ENCODE measurements at places on chromosomes 16 and 17.

DNA sequence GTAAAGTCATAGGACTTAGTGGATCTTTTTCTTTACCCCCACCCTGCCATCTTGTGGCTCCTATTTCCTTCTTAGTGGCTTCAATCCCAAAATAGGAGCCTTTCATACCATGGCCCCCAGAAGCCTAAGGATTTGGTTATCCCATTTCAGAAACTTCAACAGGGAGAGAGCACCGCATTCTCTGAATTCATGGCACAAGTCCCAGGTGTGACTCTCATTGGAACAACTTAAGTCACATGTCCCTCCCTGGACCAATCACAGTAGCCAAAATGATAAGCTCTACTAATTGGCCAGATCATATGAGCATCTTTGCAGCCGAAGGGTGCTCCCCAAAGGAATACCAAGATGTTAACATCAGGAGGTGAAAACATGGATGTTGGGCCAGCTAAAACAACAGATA lies 43.2 kb downstream of the AXIN2 start:
- DNase-seq: no peak

GRCh38 chr16:6096931-6097670 lies 999.5 kb upstream of the EEF2KMT start:
- no peak for DNase-seq

DNA sequence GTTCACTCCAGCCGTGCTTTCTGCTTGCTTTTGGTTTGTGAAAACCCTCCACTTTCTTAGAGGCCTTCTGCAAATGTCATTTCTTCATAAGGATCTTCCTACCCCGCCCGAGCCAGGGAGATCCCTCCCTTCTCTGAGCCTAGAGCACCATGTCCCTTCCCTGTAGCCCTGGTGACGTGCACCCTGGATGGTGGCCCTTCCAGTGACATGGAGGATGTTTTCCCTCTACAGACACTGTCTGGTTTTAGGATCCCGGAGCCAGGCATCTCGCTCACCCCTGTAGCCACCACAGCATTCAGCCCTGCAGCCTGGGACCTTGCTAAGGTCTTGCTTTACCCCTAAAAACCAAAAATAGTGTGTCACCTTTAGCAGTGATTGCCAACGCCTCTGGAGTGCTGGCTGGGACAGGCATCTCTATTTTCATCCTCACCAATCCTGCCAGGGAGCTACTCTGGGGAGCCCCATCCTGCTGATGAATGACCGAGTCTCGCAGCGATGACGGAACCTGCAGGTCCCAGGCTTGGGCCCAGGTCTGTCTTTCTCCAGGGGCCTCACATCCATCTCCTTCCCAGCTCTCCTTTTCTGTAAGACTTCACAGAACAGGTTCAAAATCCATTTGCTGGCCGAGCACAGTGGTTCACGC lies 394.1 kb upstream of the TNRC6C start:
- DNase-seq: no peak

- no peak for DNase-seq
Observed at GRCh38 chr16:7278636-7279035, 54.0 kb upstream of the RBFOX1 start.

- no peak for DNase-seq
Observed at GRCh38 chr17:64398320-64398719, 7.7 kb upstream of the PECAM1 start.

- no peak for DNase-seq
Observed at GRCh38 chr17:47729476-47729875, 3.6 kb upstream of the TBX21 start.

- no peak for DNase-seq
Observed at GRCh38 chr17:72971226-72971880, 121.1 kb downstream of the SLC39A11 start.

GRCh38 chr17:31256936-31257335 lies 40.1 kb downstream of the OMG start:
- DNase-seq: no peak

DNA sequence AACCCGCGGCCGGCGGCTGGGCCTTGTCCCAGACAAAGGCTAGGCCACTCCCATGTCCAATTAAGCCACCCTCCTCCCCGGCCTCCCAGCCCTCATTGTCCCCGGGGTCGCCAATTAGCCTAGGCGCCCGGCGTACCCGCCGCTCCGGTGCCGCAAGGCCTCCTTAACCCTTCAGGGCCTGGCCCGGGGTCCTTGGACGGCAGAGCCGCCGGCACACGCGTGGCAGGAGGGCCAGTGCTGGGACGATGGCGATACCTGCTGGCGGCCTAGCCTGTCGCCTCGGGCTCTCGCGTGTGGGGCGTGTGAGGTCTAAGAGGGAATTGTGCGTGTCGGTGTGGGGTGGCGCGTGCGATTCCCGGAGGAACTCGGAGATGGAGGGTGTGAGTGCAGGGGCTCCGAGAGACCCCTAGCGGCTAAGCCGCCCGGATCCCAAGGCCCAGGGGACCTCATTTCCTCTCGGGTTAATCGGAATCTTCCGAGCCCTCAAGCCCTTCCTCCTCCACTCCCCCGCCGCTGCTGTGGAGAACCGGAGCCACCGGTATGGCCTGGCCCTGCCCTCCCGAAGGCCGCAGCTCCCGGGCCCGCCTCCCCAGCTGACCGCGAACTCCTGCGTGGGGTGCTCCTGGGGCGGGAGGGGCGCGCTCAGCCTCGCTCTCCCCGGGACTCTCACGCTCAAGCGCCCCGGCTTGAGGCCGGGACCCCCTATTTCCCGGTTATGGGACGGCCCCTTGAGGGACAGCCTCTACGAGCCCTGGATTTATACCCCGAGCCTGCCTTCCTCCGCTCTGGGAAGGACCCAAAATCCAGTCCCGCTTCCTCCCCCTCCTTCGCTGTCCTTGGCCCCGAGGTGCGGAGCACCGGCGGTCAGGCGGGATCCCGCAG lies 11.9 kb downstream of the TBX2 start:
- DNase-seq: no peak

DNA sequence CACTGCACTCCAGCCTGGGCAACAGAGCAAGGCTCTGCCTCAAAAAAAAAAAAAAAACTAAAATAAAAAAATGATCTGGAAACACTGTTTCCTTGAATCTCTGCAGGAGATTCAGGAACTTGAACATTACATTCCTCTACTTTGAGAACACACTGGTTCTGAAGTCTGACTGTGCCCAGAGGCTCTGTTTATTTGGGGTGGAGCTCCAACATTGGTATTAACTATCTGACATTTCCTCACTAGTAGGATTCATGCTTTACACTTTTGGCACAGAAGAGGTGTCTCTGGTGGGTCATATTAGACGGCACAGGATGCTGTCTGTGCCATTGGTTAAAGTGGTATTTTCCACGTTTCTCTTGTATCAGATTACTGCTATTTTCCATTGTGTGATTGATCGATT lies 10.4 kb downstream of the SULT1A2 start:
- no peak for DNase-seq

- no peak for DNase-seq
Observed at GRCh38 chr17:28331891-28332420, 3.3 kb downstream of the IFT20 start.

GRCh38 chr16:84115919-84116719 lies 623 bp downstream of the MBTPS1 start:
- peak; percentile 74 for DNase-seq

GRCh38 chr16:30937692-30938091 lies 11.2 kb upstream of the ORAI3 start:
- no peak for DNase-seq

- no peak for DNase-seq
Observed at GRCh38 chr16:19698480-19699465, 19.3 kb downstream of the KNOP1 start.

DNA sequence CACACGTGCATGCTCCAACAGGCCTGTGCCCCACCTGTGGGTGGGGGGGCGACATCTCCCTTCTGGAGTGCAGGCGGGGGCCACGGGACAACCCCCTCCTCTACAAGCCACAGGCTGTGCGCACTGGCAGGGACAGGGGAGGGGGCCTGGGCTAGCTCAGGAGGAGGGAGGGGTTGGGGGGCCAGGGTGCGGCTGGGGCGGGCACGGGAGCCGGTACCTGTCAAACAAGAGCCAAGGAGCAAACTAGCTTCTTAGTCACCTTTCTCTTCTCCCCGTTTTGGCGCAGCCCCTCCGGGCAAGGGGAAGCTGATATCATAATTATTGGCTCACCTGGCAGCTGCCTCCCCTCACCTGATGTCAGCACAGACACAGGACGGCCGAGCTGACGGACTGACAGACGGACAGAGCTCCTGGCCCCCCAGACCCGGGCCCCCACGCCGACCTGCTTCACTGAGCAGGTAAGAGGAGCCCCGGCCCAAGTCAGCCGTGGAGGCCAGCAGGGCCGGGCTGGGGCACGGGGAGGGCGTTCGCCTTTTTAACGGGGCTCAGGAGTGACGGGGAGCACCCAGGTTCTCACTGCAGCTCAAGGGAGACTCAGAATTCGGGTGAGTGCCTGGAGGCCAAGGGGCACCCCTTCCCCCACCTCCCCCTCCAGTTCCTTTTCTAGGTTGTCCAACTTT lies at the start of gene FOXN1:
Gene FOXN1 (plus strand): TSS at position 363 of the 680 bp plus-strand sequence. CDS start 17,622 bp downstream, outside the sequence.
- peak; percentile 75 for DNase-seq

DNA sequence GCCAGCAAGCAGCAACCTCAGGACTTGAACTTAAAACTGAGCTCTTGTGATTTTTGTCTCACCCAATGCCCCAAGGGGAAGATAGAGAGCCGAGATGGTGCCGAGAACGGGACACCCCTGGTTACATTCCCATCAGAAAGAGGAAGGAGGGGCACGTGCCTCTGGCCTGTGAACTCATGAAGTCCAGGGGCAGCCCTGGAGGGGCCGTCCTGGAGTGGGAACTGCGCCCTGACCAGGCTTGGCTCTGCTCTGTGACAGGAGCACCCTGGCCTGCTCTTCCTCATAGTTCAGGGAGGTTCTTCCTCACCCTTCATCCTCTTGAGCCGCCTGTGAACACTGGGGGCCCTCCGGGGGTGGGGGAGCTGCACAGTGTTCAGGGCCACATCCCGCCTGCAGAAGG lies 130.3 kb upstream of the FOXF1 start:
- no peak for DNase-seq

- peak; percentile 85 for DNase-seq
Observed at GRCh38 chr17:28599311-28600184, 723 bp upstream of the SPAG5 start.

GRCh38 chr16:28872952-28873351 lies 5.3 kb upstream of the ATP2A1 start:
- no peak for DNase-seq

GRCh38 chr16:14002416-14002990 lies 68.6 kb upstream of the MRTFB start:
- DNase-seq: no peak

DNA sequence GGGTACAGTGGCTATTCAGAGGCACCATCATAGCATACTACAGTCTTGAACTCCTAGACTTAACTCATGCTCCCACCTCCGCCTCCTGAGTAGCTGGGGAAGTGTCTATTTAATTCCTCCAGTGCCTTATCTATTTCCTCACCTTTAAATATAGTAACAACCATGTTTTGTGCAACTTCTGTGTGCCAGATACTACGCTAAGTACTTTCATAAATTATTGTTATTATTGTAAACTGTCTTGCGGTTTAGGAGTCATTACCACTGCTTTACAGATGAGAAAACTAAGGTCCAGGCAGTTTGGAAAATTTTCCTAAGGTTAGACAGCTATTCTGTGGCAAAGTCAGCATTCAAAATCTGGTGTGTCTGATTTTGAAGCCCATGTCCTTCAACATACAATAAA lies 359.1 kb upstream of the XYLT1 start:
- no peak for DNase-seq

GRCh38 chr17:78903101-78903779 lies at the start of gene CEP295NL:
Gene CEP295NL (minus strand): TSS chr17:78903201. CDS start chr17:78901828, 1,373 bp downstream.
- no peak for DNase-seq

DNA sequence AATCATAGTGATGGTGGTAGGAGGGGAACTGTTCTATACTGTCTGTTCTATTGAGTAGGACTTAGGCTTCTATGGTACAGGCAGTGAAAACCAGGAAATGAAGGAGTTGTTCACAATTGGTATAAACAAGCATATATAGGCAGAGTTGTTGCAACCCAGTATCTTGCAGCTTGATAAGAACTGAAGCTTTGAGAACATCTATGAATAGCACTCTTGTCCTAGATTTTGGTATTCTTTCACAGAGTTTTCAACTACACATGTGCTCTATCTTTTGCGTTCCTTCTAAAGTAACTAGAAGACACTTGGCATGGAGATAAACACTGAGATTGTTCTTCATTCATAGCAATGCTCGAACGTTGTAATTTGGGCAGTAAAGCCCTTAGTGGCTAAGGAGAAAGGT lies 91.8 kb downstream of the KCNJ2 start:
- no peak for DNase-seq

GRCh38 chr16:50644245-50644644 lies 36.9 kb downstream of the SNX20 start:
- DNase-seq: no peak

- no peak for DNase-seq
Observed at GRCh38 chr17:28124962-28125361, 82.5 kb downstream of the NLK start.

DNA sequence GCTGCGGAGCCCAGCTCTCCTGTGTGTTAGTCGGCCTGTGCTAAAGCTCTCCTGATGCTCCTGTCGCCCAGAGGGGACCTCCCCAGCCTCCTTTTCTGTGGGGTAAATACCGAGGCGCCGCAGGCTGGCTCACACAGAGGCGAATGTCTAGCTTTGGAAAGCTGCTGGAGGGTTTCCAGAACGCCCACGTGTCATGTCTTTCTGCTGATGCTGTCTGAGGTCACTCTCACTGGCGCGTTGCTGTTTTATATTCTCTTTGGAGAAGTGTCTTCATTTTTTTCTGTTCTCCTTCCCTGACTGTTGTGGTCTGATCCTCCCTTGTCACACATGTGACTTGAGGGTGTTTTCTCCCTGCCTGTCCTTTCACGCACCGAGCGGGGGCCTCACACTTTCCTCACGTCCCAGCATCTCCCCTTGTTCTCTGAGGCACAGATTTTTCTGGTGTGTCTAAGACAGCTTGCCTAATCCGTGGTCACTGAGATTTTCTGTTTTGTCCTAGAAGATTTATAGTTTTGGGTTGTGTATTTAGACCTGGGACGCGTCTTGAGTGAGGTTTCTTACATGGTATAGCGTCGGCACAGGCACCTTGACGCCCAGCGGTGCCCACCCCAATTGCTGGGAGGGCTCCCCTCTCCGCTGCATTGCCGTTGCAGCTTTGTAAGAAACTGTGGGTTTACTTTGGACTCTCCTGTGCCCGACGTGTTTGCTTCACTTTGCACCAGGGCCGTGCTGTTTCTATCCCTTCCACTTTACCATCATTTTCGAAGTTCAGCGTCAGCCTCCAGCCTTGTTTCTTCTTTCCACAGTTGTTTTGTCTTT lies 92.1 kb upstream of the ZNF750 start:
- no peak for DNase-seq

GRCh38 chr16:9522614-9523013 lies 431.2 kb downstream of the HAPSTR1 start:
- DNase-seq: no peak

- DNase-seq: peak; percentile 83
Observed at GRCh38 chr17:64418506-64419339, 28.1 kb upstream of the PECAM1 start.

- peak; percentile 78 for DNase-seq
Observed at GRCh38 chr17:72270273-72270924, 149.6 kb downstream of the SOX9 start.

- peak; percentile 19 for DNase-seq
Observed at GRCh38 chr16:4415538-4416199, 727 bp downstream of the CORO7 start.

All from NCI-H2171 treated with DMSO at 0.1 percent for 48 hours (cell line).